ENCODE measurements at places on chromosomes 6 and 20.
A peak's percentile ranks its signal among the peaks of the same experiment; 100 is the strongest.

- DNase-seq: peak; percentile 85
Observed at GRCh38 chr20:57594092-57594951, 25.9 kb downstream of the ZBP1 start.

DNA sequence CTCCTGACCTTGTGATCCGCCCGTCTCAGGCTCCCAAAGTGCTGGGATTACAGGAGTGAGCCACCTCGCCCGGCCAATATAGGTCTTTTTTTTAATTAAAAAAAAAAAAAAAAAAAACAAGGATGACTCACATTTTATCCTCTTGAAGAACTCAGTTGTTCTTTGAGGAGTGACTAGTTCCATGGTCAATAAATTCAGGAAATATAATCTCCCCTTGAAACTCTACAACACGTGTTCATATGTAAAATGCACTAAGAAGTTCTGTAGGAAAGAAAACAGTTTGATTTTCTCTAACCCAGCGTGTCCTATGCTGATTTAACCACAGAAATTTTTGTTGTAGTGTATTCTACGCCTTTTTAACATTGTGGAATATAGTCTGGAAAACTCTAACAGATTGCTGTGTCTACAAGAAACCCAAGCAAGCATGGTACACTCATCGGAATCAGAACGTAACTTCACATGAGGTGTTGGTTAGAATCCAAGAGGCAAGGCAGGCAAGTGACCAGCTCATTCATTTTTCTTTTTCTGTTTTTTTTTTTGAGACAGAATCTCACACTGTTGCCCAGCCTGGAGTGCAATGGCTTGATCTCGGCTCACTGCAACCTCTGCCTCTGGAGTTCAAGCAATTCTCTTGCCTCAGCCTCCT lies 79.0 kb upstream of the ZNF217 start:
- DNase-seq: peak; percentile 67

- no peak for DNase-seq
Observed at GRCh38 chr6:23584134-23584763, 541.8 kb upstream of the NRSN1 start.

DNA sequence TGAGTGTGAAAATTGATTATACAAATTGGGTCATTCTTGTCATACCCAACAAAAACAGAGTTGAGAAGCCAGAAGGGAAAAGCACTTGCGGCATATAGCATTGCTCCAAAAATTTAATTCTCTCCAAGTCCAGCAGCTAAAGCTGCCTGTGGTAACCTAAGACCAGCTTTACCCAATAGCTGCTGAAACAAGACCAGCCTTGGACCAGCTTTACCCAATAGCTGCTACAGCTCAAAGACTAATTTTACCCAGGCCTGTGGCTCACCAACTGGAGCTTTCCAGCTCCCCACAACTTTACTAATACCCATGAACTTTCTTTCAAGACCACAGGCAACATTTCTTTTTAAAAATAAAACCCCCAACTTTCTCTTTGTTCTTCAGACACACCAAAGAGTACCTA lies 32.8 kb upstream of the ZNF133 start:
- DNase-seq: no peak

DNA sequence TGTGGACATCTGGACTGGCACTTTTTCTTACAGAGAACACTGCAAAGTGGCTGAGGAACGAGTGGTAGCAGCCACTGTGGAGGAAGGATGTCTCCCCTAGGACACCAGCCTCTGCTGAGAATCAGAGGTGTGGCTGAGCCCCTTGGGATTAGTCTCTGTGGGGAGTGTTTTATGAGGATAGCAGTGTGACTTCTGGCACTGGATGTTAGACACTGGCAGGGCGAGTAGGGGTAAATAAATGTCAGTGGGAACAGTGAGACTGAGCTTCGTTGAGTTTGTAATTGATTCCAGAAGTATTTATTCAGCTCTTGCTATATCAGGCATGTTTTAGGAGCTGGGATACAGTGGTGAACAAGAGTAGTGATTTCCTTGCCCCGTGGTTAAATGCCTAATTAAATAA lies 124.0 kb downstream of the JARID2 start:
- no peak for DNase-seq

- DNase-seq: no peak
Observed at GRCh38 chr20:43824309-43825050, 90.2 kb upstream of the TOX2 start.

DNA sequence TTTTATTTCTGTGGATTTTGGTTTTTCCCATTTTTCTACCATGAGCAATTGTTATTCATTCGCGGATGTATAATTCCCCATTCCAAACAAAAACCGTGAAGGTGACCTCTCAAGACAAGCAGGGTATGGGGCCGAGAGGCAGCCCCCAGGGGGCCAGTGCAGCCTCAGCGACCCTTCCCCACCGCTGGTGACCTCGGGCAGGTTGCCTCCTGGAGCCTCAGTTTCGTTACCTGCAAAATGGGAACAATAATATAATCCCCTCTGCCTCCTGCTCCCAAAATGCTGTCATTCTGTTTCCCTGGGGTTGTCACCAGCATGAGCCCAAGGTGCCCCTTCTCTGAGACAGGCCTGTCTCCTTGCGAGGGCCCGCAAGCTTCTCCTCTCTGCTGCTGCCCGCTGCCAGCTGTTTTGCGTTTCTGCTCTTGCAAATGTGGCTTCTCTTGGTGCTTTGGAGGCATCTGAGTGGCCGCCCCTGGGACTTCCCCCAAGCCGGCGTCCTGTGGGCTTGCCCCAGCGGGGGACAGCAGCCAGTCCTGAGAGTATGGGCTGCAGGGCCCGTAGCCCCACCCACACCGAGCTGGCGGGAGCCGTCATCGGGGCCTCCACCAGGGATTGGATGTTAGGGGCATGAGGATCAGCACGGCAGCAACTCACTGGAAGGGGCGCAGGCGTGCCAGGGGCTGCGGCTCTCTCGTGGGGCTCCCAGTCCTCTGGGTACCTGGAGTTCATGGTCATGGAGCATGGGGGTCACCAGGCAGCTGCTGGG lies 161.9 kb downstream of the TAF4 start:
- no peak for DNase-seq

DNA sequence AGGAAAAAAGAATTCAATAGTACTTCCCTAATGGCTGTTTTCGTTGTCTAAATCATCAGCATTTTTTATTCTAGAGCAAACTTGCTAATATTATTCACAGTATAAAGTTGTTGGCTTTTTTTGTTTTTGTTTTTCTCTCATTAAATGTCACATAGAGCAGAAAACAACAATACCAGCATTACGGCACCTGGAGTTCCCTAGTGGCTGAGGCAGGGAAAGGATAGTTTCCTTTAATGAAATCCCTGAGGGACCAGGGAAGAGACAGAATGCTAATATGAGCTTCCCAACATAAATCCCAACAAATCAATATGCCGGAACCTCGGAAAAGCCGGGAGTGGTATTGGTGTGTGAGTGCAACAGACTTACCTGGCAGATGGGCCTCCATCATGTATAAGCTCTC lies 235.2 kb upstream of the ASCC3 start:
- DNase-seq: no peak

DNA sequence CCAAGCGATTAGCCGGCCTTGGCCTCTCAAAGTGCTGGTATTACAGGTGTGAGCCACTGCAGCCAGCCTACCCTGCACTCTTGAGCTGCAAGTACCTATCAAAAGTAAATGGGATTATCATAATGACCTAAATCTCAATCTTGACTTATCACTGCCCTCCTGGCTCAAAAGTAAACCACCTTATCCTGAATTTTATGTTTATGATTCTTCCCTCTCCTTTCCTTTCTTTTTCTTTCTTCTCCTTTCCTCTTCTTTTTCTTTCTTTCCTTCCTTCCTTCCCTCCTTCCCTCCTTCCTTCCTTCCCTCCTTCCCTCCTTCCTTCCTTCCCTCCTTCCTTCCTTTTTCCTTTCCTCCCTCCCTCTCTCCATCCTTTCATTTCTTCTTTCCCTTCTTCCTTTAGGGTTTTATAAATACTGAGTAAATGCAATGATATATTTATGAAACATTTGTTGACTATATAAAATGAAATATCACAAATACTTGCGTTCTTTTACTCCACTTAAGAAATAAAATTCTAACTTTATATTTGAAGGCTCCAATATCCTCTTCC lies 21.0 kb downstream of the SPATS1 start:
- no peak for DNase-seq

DNA sequence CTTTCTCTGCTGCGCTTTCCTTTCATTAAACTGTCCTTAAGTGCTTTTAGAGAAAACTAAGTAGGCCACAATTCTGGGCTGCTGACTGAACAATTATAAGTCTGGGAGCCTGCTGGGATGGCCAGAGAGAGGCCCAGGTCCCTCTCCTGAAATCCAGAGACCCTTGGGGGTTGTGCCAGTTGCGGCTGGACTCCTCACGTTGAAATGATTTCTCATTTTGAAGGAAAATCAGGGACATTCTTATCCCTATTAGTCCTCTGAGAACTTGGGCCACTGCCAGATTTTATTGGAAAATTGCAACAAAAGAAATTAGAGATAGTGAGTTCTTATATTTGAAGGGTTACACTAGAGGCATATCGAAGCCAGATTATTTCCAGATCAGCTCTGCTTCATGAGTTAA lies 145.1 kb downstream of the CLIC5 start:
- DNase-seq: no peak

GRCh38 chr6:22098601-22099031 lies 198.2 kb downstream of the PRL start:
- DNase-seq: no peak

DNA sequence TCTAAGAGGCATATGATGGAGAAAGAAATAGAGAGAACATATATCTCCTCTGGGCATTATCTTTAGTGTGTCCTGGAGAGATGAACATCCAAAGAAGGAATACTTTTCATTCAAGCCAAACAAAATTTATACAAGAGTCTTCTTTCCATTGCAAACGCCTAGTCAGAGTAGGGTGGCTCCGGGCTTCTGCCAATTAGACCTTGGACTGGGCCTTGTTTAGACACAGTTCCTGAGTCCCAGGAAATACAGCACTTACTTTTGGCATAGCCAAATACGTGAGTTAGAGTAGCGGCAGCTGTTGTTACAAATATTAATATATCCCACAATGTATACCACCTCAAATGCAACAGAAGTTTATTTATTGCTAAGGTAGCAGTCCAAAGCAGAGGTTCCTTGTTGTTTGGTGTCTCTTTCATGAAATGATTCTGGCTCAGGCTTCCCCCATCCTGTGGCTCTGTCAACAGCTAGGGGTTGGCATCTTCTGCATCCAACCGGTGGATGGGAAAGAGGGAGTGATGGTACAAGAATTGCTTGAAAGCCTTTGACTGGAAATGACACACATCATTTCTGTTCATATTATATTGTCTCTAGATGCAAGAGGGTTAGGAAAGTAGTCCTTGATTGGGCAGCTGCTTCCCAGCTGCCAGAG lies 148.0 kb upstream of the SPACA1 start:
- no peak for DNase-seq

DNA sequence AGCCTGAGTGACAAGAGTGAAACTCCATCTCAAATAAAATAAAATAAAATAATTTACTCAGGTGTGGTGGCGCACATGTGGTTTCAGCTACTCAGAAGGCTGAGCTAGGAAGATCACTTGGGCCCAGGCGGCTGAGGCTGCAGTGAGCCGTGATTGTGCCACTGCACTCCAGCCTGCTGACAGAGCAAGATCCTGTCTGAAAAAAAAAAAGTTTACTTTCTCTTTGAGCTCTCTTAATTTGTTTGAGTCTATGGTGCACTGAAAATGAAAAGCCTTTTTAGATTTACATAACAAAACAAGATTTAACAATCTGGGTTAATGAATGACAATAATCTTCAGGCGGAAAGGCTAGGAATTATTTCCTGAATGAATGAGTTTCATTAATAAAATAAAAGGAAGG lies 23.3 kb upstream of the NHSL1 start:
- no peak for DNase-seq

DNA sequence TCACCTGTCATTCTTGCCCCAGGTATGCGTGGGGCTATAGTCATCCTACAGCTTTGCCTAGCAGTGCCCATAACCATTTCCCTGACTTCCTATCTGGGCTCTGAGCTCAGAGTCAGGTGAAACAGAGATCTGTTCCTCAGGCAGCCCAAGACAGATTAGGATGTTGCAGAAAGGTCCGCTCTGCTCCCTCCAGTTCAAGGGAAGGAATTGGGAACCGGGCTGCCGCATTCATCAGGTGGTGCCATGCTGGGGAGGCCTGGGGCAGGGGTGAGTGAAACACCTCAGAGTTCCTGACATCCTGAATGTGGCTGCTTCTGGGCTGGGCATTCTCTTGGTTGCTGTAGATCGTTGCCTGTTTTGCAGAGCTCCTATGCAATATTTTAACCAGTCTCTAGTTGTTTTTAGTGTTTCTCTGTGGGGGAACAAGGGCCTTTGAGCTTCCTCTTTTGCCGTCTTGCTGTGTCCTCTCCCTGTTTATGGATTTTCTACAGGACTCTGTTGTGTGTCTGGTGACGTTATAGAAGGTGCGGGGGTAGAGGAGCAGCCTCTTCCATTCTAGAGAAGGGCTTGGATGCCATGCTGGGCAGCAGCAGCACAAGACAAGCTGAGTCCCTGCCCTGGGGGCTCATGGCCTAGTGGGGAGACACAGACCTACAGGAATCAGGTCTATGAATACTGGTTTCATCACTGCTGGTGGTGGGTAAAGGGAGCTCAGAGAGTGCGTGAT lies 9.2 kb downstream of the ENTPD6 start:
- no peak for DNase-seq

GRCh38 chr6:138031850-138032249 lies 75.4 kb downstream of the PERP start:
- DNase-seq: no peak

Data from urothelium cell line (cell line).